ENCODE measurements at places on chromosomes 3 and 15.

DNA sequence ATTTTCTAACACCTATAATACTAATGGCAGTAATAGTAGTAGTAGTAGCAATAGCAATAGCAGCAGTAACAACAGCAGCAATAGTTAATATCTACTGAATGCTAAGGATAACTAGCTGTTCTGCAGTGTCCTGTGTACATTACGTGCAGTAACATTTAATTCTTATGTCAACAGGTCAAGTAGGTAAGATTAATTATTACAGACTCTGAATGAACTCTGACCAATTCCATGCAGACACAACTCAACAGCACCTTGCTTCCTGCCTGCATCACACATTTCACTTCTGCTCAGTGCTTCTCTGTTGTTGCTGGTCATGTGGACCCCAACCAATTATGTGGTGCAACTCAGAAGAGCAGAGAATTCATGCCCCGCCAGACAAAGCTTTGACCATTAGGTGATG lies 39.9 kb upstream of the ARHGEF26 start:
- DNase-seq = no peak

DNA sequence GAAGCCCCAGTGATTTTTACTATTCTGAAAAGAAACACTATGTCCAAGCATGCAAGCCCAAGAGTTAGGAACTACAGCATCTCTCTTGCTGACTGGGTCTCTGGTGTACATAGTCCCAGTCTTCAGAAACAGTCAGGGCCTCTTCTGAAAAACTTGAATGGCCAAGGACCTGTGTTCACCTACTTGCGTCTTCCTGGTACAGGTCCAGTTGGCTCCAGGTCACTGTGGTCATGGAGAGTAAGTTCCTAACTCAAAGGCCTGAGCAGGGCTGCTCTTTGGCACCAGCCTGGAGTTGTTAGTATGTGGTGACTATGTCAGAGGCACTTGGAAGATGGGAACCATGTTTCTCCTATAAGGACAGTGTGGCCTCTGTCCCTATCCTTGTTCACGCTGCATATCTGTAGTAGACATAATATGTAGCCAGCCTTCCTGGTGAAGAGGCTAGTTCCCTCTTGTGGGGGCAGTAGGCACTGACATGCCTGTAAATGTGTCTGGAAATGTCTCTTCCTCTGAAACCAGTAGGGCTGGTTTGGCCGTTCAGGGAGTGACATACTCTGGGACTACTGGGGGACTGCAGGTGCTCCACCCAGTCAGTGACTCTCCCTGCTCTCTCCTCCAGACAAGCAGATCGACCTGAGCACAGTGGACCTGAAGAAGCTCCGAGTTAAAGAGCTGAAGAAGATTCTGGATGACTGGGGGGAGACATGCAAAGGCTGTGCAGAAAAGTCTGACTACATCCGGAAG lies 2.6 kb upstream of the RBM15B start:
- no peak for DNase-seq

GRCh38 chr15:99333413-99333812 lies 82.1 kb downstream of the LRRC28 start:
- DNase-seq = no peak

- DNase-seq = no peak
Observed at GRCh38 chr3:77254967-77255831, 215.3 kb downstream of the ROBO2 start.

DNA sequence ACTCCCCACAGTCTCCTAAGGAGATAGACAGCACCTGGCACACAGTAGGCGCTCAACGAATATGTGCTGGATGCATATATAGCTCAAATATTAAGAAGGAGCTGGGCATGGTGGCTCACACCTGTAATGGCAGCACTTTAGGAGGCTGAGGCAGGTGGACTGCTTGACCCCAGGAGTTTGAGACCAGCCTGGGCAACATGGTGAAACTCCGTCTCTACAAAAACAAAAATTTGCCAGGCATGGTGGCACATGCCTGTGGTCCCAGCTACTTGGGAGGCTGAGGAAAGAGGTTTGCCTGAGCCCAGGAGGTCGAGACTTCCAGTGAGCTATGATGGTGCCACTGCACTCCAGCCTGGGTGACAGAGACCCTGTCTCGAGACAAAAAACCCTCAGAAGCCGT lies 37.4 kb downstream of the UMPS start:
- no peak for DNase-seq

DNA sequence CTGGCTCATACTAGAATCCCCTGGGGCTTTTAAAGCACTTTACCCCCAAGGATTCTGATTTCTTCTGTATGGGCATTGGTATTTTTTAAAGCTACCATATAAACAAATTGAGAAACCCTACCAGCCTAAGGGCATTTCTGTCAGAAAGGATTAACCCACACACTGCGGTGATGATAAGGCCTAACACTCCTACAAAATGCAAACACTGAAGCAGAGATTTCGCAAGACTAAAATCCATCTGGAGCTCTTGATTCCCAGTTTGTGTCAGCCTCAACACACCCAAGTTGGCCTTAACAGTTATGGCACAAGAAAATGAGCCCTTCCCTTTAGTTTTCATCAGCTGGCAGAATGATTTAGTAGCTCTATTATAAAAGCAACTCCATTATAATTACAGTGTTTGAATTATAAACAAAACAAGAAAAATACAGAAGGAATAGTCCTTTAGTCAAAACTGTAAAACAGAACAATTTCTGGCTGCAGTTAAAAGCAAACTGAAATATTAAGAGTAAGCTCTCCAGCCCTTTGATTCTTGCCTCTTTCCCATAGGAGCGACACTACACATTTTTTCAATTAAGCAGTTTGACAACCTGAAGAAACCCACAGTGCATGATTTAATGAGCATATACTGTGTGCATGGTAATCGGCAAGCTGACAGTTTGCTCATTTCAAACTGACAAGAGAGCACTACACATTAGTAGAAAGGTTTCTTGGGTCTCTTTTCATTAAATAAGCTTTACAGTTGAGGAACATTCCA lies 441.2 kb downstream of the FHIT start:
- DNase-seq = no peak

GRCh38 chr3:58485801-58486435 lies 6.0 kb upstream of the KCTD6 start:
- DNase-seq = no peak

- DNase-seq = no peak
Observed at GRCh38 chr15:56957812-56958406, 39.5 kb downstream of the TCF12 start.

DNA sequence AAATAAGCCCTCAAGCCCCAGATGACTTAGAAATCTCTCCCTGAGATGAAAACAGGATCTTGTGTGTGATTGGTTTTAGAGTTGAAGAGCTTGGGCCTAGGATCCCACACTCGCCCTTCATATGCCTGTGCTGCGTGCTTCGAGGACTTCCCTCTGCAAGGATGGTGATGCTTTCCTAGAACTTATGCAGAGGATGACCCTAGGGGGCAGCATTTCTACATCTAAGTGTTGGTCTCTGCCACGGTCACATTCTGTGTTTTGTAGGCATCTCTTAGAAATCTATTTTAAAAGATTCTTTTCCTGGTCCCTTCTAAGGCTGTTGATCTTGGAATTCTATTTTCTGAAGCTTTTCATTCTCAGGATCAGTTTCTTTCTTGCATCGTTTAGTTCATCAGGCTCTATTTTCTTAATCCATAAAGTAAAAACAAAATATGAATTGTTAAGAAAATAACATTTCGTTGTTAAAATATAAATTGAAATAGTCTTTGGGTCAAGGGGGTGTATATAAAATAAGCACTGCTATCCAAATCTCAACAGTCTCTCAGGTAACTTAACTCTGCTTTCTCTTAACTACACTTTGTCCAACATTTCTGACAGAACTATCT lies 45.7 kb downstream of the WDR76 start:
- no peak for DNase-seq

DNA sequence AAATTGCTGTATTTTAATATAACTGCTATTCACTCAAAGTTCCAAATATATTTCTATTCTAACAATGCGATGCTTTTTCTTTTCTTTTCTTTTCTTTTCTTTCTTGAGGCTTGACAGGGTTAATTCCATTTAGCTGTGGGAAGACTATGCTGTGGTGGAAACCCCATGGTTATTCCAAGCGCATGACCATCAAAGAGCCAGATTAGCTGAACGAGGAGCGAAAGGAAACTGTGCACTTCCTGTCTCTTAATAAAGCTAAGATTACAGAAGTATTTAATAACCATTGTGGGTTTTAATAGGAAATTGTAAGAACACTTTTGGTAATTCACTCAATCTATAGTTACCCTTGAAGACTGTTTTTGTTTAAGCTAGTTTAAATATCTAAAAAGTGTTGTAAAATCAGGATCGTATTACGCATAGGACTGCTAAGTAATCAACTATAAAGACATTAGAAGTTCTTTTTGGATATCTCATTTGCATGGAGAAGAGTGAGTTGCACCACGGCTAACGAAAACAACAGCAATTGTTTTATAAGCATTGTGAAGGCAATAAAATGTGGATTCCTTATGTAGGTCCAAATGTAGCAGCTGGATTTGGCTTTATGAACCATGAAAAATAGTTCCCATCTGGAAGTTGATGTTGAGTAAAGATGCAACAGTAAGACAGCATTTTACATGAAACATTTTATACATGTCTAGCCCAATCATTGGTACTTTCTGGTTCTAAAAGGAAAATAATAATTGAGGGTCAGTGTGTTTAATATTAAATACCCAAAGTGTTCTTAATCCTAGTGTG lies 105.4 kb downstream of the ZIC1 start:
- DNase-seq = no peak

- DNase-seq = no peak
Observed at GRCh38 chr3:197728487-197728886, 8.2 kb downstream of the RUBCN start.

DNA sequence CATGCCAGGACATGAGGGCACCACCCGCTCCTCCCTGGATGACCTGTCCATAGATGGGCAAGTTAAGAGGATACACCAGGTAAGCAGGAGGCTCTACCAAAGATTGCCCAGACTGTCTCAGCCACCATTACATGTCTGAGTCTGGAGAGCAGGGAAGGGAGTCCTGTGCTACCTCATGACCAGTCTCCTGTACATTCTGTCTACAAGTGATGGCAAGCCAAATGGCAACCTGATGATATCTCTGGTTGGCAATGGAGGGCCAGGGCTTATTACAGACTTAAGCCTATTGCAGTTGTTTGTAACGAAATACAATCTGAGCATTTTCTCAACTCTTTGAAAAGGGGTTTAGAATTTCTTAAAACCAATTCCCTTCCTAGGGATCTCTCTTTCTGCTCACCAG lies 31.8 kb downstream of the ABHD6 start:
- DNase-seq = no peak

GRCh38 chr3:167397826-167398225 lies 17.7 kb upstream of the ZBBX start:
- DNase-seq = no peak

GRCh38 chr3:117998071-117998470 lies 1036.6 kb downstream of the IGSF11 start:
- no peak for DNase-seq

DNA sequence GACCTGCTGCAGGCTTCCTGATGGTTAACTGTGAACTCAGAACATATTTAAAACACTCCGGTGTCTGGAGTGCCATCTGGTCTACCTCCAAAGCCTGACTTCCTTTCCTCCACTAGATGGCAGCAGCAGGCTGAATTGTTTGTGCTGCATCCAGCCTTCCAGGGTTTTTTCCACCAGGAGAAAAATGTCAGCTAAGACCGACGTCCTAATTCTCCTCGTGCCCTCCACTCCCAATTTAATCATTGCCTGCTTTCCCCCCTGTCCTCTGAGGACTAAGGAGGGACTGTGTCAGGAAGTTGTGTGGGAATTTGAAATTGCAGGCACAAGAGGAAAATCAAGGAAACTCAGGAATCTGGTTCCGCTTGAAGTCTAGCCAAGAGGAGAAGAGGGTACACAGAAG lies 165.2 kb upstream of the UMPS start:
- no peak for DNase-seq

GRCh38 chr3:186806089-186807055 lies at the start of gene RFC4:
Gene RFC4, minus strand, starts transcription at chr3:186806482. Its CDS starts 1,769 bp downstream, at chr3:186804713.
- no peak for DNase-seq

DNA sequence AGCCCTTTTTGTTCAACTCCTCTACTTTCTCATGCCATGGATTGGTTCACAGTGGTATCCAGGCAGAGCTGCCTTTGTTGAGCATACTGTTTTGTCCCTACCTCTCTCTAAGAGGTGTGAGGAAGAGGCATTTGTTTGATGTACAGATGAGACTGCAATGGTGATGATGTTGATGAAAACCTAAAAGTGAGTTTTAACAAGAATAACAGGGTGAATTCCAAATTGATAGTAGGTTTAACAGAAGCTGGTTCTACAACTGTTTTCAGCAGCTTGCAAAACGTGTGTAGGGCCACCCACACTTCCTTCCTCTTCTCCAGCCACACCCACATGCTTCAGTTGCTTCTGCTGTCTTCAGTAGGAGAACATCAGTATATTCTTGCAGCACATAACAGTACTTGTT lies 10.2 kb downstream of the SNRK start:
- no peak for DNase-seq

GRCh38 chr3:55875113-55875512 lies 388.0 kb upstream of the WNT5A start:
- DNase-seq = no peak

- no peak for DNase-seq
Observed at GRCh38 chr3:44060164-44060563, 181.5 kb upstream of the TOPAZ1 start.

DNA sequence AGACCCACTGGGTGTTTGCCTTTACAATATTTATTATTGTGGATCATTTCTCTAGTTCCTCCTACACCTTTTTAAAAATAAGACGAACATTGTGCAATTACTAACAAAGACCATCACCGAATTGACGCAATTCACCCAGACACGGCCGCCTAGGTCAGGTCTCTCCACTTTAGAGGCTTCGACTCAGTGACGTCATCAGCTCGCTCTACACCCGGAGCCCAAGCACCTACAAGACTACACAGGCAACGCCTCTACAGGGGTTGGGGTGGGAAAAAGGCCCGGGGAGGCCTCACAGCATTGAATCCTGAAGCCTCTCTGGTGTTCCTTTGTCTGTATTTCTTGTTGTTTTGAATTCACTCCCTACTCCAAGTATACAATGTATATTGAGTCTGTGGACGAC lies 16.6 kb downstream of the ZIC4 start:
- DNase-seq = no peak

DNA sequence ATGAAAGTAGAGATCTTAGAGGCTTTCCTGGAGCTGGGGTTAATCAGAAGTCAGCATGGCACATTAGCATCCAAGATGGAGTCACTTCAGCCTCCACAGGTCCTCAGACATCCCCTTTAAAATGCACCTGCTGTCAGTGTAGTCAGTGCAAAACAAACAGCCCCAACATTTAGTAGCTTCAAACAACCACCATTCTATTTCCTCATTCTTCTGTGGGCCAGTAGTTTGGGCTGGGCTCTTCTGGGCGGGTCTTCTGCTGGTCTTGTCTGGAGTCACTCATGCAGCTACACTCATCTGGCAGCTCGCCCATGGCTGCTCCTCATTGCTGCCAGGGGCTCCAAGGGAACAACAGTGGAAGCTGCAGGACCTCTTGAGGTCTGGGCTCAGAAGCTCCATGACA lies 99.9 kb downstream of the TLE3 start:
- DNase-seq = no peak

- no peak for DNase-seq
Observed at GRCh38 chr15:77753281-77753873, 120.7 kb upstream of the LINGO1 start.

Measured in vagina (tissue), 2 donors.